ENCODE measurements at places on chromosomes 4 and X.

GRCh38 chr4:101415962-101416361, 68.6 kb upstream of the PPP3CA start:
- H3K4me3 ChIP-seq, result no peak overlapping the region
- H3K4me1 ChIP-seq, result no peaks in the 10 kb centered on the region
- no peaks in the 10 kb centered on the region for H3K36me3 ChIP-seq
- no peak overlapping the region for H3K27ac ChIP-seq
- no peaks in the 10 kb centered on the region for H3K27me3 ChIP-seq

- H3K4me1 ChIP-seq, result peaks cover 3% of the 10 kb centered on the region
- peaks cover 3% of the 10 kb centered on the region for H3K36me3 ChIP-seq
- H3K27me3 ChIP-seq, result no peaks in the 10 kb centered on the region
- DNase-seq, result no peak
- no peak overlapping the region for H3K4me3 ChIP-seq
Observed at GRCh38 chr4:182257503-182257902, 14.3 kb downstream of the TENM3 start.

DNA sequence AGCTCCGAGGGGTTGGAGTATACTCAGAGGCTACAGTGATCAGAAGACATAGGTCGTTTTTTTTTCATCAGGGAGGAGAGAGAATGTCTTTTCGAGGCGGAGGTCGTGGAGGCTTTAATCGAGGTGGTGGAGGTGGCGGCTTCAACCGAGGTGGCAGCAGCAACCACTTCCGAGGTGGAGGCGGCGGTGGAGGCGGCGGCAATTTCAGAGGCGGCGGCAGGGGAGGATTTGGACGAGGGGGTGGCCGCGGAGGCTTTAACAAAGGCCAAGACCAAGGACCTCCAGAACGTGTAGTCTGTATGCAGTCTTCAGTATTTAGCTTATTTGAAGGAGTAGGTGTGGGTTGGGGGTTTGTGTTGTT, 500 bp downstream of the GAR1 start:
- H3K36me3 ChIP-seq, result peaks cover 15% of the 10 kb centered on the region
- H3K4me1 ChIP-seq, result peaks cover 16% of the 10 kb centered on the region
- peak overlapping the region; percentile 99 for H3K27ac ChIP-seq

- no peak overlapping the region for H3K4me3 ChIP-seq
- no peak overlapping the region for H3K27ac ChIP-seq
- no peaks in the 10 kb centered on the region for H3K36me3 ChIP-seq
- peaks cover 9% of the 10 kb centered on the region for H3K27me3 ChIP-seq
Observed at GRCh38 chrX:39618178-39618577, 479.6 kb downstream of the BCOR start.

GRCh38 chr4:146646593-146647325, 8.1 kb downstream of the POU4F2 start:
- no peaks in the 10 kb centered on the region for H3K36me3 ChIP-seq
- peaks cover 63% of the 10 kb centered on the region for H3K27me3 ChIP-seq
- H3K4me1 ChIP-seq, result no peaks in the 10 kb centered on the region
- no peak overlapping the region for H3K4me3 ChIP-seq
- no peak for DNase-seq
- no peak overlapping the region for H3K27ac ChIP-seq

- H3K27ac ChIP-seq, result no peak overlapping the region
- no peak overlapping the region for H3K4me3 ChIP-seq
- peaks cover 8% of the 10 kb centered on the region for H3K27me3 ChIP-seq
- no peaks in the 10 kb centered on the region for H3K4me1 ChIP-seq
- no peaks in the 10 kb centered on the region for H3K36me3 ChIP-seq
Observed at GRCh38 chrX:104668550-104668949, 102.6 kb downstream of the IL1RAPL2 start.

DNA sequence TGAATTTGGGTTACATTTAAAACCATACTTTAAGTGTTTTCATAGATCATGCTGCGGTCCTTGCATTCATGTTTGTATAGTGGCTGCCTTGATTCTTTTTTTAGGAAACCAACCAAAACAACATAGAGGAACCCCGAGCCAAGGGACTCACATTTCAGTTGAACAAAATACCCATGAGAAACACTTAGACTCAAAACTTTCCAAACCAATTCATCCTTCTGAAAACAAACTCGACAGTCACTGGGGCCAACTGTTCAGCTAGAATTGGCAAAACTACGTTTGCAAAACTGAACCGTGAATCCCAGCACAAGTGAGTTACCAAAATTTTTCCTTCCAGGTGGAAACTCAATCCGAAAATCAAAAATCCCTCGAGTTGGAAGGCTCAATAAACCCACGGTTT, 1.4 kb downstream of the ADGRA3 start:
- DNase-seq, result no peak
- H3K36me3 ChIP-seq, result no peaks in the 10 kb centered on the region
- no peaks in the 10 kb centered on the region for H3K27me3 ChIP-seq
- H3K27ac ChIP-seq, result peak overlapping the region; percentile 77

GRCh38 chr4:140955641-140956040, 177.6 kb downstream of the RNF150 start:
- no peak overlapping the region for H3K4me3 ChIP-seq
- no peaks in the 10 kb centered on the region for H3K27me3 ChIP-seq
- H3K36me3 ChIP-seq, result no peaks in the 10 kb centered on the region
- H3K4me1 ChIP-seq, result no peaks in the 10 kb centered on the region
- no peak overlapping the region for H3K27ac ChIP-seq
- DNase-seq, result no peak

DNA sequence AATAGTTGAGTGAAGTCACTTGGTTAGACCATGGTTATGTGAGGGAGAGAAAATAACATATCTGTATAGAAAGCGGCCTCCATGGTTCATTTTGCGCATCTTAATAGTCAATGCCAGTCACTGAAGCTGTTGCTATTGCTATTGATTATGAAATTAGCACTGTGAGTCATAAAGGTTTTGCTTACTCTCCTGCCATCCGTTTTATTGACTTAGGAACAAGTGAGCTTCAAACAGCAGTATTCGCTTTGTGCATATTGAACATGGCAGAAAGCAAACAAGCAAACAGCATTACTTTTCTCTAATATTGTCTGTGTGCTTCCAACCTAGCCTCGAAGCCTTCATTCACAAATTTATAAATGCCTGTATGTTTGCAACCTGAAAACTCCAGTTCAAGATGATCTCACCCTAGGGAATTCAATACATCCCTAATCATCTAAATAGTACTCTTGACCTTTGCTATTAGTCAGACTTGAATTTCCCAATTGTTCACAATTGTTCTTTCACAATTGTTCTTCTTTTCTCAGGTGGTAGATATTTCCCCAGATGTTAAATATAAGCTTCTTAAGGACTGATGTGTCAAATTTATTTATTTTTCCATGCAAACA, 55.9 kb upstream of the GABRA2 start:
- H3K4me3 ChIP-seq, result no peak overlapping the region
- no peak for DNase-seq
- no peaks in the 10 kb centered on the region for H3K36me3 ChIP-seq
- H3K27ac ChIP-seq, result no peak overlapping the region

- no peaks in the 10 kb centered on the region for H3K27me3 ChIP-seq
- DNase-seq, result no peak
- H3K27ac ChIP-seq, result no peak overlapping the region
- H3K4me1 ChIP-seq, result no peaks in the 10 kb centered on the region
- H3K4me3 ChIP-seq, result no peak overlapping the region
Observed at GRCh38 chr4:137389911-137390520, 142.3 kb downstream of the PCDH18 start.

DNA sequence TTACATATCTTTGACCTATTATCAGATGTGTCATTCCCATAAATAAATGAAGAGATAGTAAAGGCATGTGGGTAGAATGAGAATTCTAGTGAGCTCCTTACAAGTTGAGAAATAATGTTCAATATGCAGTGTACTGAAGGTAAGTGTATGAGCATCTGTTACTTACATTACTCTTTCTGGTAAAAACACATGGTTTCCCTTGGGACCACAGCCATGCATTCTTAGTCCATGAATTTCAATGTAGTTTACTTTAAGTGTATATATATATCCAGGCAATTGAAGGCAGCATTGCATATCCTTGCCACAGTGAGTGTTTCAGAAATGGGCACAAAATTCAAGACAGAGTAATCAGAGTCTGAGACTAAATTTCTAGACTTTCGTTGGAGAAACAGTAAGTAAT, 277.2 kb downstream of the CXXC4 start:
- H3K27me3 ChIP-seq, result no peaks in the 10 kb centered on the region
- H3K27ac ChIP-seq, result no peak overlapping the region
- no peak for DNase-seq
- no peak overlapping the region for H3K4me3 ChIP-seq

DNA sequence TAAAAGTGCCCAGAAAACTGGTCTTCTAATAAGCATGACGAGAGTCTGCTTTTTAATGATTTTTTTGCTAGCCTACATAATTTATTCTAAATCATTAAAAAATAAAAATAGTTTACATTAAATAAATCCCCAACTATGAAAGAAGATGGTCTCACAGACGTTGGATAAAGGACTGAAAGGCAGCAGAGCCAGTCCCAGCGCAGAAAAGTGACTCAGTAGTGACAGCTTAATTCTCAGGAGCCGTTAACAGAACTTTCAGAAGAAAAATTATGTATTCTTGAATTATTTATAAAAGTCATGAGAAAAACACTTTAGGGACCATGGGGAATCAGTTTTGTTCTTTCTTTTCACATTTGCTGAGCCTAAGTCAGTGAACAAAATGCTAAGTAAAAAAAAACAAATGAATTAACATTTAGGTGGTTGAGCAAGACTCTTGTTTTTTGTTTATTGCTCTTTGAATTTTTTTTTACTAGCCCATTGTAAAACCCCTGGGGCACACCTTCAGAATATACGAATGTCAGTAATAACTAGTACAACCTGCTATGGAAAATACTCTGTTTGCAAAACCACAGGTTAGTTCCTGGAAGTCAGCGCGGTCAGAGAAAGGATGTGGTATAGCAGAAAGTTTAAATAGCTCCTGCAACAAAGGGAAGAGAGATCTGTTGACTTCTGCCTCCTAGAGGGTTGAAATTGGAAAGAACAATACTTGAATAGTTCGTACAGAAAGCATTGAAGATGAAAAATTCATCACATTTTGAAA, 50.4 kb upstream of the CCDC160 start:
- DNase-seq, result no peak
- no peaks in the 10 kb centered on the region for H3K4me1 ChIP-seq
- no peaks in the 10 kb centered on the region for H3K36me3 ChIP-seq
- no peaks in the 10 kb centered on the region for H3K27me3 ChIP-seq

GRCh38 chr4:40524366-40525041, 105.2 kb downstream of the RBM47 start:
- peaks cover 11% of the 10 kb centered on the region for H3K4me1 ChIP-seq
- no peak for DNase-seq
- no peaks in the 10 kb centered on the region for H3K36me3 ChIP-seq
- H3K27me3 ChIP-seq, result no peaks in the 10 kb centered on the region

- H3K4me1 ChIP-seq, result no peaks in the 10 kb centered on the region
- H3K27me3 ChIP-seq, result no peaks in the 10 kb centered on the region
- no peak overlapping the region for H3K4me3 ChIP-seq
Observed at GRCh38 chr4:102301167-102301566, 44.1 kb downstream of the SLC39A8 start.

DNA sequence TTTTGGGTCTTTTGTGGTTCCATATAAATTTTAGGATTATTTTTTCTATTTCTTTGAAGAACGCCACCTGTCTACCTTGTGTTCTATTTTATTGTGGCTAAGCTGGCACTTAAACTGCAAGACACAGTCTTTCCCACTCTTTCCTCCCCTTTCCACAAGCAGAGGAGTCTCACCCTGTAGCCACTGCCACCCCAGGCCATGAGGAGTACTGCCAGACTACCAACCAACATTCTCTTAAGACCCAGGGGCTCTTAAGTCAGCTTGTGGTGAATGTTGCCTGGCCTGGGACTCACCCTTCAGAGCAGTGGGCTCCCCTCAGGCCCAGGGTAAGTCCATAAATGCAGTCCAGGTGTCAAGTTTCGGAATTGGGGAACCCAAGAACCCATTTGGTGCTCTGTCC, 58.0 kb upstream of the FMR1 start:
- no peak overlapping the region for H3K4me3 ChIP-seq
- no peaks in the 10 kb centered on the region for H3K27me3 ChIP-seq
- no peaks in the 10 kb centered on the region for H3K4me1 ChIP-seq
- DNase-seq, result no peak
- no peaks in the 10 kb centered on the region for H3K36me3 ChIP-seq

GRCh38 chr4:40121515-40121914, 64.9 kb downstream of the N4BP2 start:
- no peaks in the 10 kb centered on the region for H3K27me3 ChIP-seq
- DNase-seq, result peak; percentile 23
- peak overlapping the region; percentile 56 for H3K27ac ChIP-seq
- peaks cover 12% of the 10 kb centered on the region for H3K4me1 ChIP-seq
- H3K4me3 ChIP-seq, result no peak overlapping the region

- no peak overlapping the region for H3K4me3 ChIP-seq
- peaks cover 13% of the 10 kb centered on the region for H3K4me1 ChIP-seq
- no peaks in the 10 kb centered on the region for H3K36me3 ChIP-seq
- H3K27ac ChIP-seq, result no peak overlapping the region
- H3K27me3 ChIP-seq, result no peaks in the 10 kb centered on the region
- no peak for DNase-seq
Observed at GRCh38 chr4:122539861-122540465, 80.9 kb downstream of the IL21 start.

- no peak for DNase-seq
- no peak overlapping the region for H3K4me3 ChIP-seq
- H3K4me1 ChIP-seq, result no peaks in the 10 kb centered on the region
- no peaks in the 10 kb centered on the region for H3K27me3 ChIP-seq
- no peak overlapping the region for H3K27ac ChIP-seq
- no peaks in the 10 kb centered on the region for H3K36me3 ChIP-seq
Observed at GRCh38 chr4:95105983-95106382, 348.2 kb downstream of the BMPR1B start.

DNA sequence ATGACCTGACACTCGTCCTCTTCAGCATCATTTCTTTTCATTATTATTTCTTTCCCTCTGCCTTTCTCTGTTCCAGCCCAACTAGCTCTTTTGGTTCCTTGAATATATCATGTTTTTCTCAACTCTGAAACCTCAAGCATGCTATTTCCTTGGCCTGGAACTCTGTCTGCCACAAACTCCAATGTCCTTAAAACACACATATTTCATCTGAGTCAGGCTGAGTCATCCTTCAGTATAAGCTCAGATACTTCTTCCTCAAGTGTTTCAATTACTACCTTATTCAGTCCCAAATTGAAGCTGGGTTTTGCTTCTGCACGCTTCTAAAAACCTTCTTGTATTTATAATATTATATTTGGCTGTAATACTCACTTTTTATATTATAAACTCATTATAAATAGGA, 424.2 kb downstream of the PDGFC start:
- H3K36me3 ChIP-seq, result no peaks in the 10 kb centered on the region
- no peaks in the 10 kb centered on the region for H3K27me3 ChIP-seq
- DNase-seq, result no peak
- H3K27ac ChIP-seq, result no peak overlapping the region
- peaks cover 11% of the 10 kb centered on the region for H3K4me1 ChIP-seq
- H3K4me3 ChIP-seq, result no peak overlapping the region

GRCh38 chr4:27318740-27319139, 458.1 kb downstream of the STIM2 start:
- no peak for DNase-seq
- H3K4me3 ChIP-seq, result no peak overlapping the region
- H3K4me1 ChIP-seq, result no peaks in the 10 kb centered on the region
- H3K36me3 ChIP-seq, result no peaks in the 10 kb centered on the region
- no peak overlapping the region for H3K27ac ChIP-seq
- H3K27me3 ChIP-seq, result no peaks in the 10 kb centered on the region
